Activated T-helper 2 cell treated with anti-CD3 and anti-CD28 coated beads, Interferon-gamma antibody, Interleukin-2, Interleukin-4, amounts not matched to agents 10 μg/mL and 5 μg/mL and 100 μg/mL, durations not matched to agents 14 hours and 24 hours and 36 hours (primary cell): ENCODE measurements at places on chromosomes 13 and 19. TPM values are rescaled to one million over a fixed set of nuclear protein-coding genes. Genes with fewer than 3 reads are reported as not detected.

LNX2 gene
- 5.2 and 5.4 TPM in 2 replicates for total RNA-seq

DNA sequence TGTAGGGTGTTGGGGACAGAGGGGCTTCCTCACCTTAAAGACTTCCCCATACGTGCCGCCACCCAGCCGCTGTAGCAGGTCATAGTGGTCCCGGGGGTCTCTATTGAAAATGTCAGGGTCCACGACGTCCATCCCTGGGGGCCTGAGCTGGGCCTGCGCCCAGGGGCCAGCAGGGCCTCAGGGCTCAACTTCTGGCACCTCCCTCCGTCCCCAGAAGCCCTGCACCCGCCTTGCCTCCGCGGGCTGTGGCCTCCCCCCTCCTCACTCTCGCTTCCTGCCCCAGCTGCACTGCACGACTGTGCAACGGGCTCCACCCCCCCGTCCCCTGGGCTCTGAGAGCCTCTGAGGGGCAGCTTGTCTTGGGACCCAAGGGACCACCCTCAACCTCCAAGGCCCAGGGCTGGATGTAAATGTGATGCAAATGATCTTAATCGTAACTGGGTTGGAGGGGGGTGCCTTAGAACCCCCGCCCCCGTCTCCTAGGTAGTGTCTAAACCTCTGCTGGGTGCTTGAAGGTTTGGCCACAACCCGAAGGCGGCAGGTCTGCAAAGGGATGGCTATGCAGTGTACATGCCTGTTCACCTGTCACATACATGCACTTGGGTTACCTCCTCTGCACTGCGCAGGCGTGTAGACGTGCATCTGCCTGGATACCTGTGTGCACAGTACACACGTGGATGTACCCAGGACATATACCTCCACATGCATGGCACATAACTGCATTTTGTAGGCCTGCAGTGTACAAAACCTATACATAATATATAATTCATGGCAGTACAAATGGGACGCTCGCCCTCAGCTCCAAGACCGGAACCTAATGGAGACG lies at the start of gene MAP4K1:
Gene MAP4K1, minus strand, starts transcription at position 190 of the 826 bp plus-strand sequence. Its CDS starts 58 bp downstream, at position 132.
- peak within 1 kb of the TSS; percentile 92 for H3K27ac ChIP-seq
- DNase-seq: peak; percentile 75
- peaks cover 66% of the 10 kb centered on the region for H3K36me3 ChIP-seq
- H3K4me3 ChIP-seq: peak within 1 kb of the TSS; percentile 96

GRCh38 chr13:48356750-48357149 lies 53.2 kb downstream of the RB1 start:
- no peak overlapping the region for H3K4me3 ChIP-seq
- no peak for DNase-seq
- H3K4me1 ChIP-seq: peaks cover 3% of the 10 kb centered on the region
- peaks cover 56% of the 10 kb centered on the region for H3K36me3 ChIP-seq

DNA sequence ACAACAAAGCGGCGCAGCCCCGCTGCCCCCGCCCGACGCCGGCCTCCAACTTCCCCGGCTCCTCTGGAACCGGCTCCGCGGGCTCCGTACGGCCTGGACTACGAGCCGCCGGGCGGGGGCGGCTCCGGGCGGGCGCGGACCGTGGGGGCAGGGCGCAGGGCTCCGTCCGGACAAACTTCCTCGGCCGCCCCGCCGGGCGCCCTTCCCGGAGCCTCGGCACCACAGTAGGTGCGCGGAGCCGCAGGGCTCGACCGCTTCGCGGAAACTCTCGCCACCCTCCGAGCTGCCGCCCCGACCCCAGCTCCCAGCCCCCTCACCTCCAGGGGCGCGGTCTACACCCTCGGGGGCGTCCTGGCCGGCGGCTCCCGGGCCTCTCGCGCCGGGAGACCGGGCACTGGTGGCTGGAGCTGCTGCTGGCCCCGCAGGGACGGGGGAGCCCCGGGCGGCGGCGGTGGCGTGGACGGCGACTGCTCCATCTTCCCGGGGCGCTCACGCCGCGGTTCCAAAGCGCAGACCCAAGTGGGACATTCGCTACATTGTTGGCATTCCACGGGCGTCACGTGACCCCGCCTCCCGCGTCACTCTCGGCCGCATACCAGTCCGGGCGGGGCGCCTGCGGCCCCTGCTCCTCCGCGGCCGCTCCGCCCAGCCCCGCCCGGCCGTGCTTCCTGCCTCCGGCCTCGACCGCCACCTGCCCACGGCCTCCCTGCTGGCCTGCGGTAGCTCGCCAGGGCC lies at the start of gene LATS2:
Gene LATS2, minus strand, starts transcription at position 558 of the 735 bp plus-strand sequence. CDS start 15,560 bp downstream, outside the sequence.
- H3K36me3 ChIP-seq: no peaks in the 10 kb centered on the region
- peak; percentile 49 for DNase-seq
- no peak within 1 kb of the TSS for H3K27ac ChIP-seq
- peaks cover 39% of the 10 kb centered on the region for H3K27me3 ChIP-seq

- no peaks in the 10 kb centered on the region for H3K36me3 ChIP-seq
- no peak overlapping the region for H3K27ac ChIP-seq
- H3K4me3 ChIP-seq: no peak overlapping the region
- H3K27me3 ChIP-seq: no peaks in the 10 kb centered on the region
- H3K4me1 ChIP-seq: no peaks in the 10 kb centered on the region
These were observed 596.5 kb upstream of the MIR17HG start for GRCh38 chr13:90751026-90751425.

GRCh38 chr13:98962901-98963590 lies 14.8 kb downstream of the DOCK9 start:
- DNase-seq: no peak
- H3K4me1 ChIP-seq: peaks cover 5% of the 10 kb centered on the region
- no peaks in the 10 kb centered on the region for H3K27me3 ChIP-seq
- no peak overlapping the region for H3K4me3 ChIP-seq
- no peak overlapping the region for H3K27ac ChIP-seq

DNA sequence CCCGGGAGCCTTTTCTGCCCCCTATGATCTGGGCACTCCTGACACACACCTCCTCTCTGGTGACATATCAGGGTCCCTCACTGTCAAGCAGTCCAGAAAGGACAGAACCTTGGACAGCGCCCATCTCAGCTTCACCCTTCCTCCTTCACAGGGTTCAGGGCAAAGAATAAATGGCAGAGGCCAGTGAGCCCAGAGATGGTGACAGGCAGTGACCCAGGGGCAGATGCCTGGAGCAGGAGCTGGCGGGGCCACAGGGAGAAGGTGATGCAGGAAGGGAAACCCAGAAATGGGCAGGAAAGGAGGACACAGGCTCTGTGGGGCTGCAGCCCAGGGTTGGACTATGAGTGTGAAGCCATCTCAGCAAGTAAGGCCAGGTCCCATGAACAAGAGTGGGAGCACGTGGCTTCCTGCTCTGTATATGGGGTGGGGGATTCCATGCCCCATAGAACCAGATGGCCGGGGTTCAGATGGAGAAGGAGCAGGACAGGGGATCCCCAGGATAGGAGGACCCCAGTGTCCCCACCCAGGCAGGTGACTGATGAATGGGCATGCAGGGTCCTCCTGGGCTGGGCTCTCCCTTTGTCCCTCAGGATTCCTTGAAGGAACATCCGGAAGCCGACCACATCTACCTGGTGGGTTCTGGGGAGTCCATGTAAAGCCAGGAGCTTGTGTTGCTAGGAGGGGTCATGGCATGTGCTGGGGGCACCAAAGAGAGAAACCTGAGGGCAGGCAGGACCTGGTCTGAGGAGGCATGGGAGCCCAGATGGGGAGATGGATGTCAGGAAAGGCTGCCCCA lies 8.5 kb upstream of the CEACAM7 start:
- no peak for DNase-seq
- no peak overlapping the region for H3K27ac ChIP-seq
- no peaks in the 10 kb centered on the region for H3K4me1 ChIP-seq
- H3K27me3 ChIP-seq: peaks cover 9% of the 10 kb centered on the region
- H3K4me3 ChIP-seq: no peak overlapping the region
